ENCODE measurements at places on chromosomes 16 and 17. TPM values are rescaled to one million over a fixed set of nuclear protein-coding genes. Genes with fewer than 3 reads are reported as not detected.

TRIM72 gene
- 0.18 TPM for total RNA-seq

BIRC5 gene
- total RNA-seq = 22.0 TPM

DNA sequence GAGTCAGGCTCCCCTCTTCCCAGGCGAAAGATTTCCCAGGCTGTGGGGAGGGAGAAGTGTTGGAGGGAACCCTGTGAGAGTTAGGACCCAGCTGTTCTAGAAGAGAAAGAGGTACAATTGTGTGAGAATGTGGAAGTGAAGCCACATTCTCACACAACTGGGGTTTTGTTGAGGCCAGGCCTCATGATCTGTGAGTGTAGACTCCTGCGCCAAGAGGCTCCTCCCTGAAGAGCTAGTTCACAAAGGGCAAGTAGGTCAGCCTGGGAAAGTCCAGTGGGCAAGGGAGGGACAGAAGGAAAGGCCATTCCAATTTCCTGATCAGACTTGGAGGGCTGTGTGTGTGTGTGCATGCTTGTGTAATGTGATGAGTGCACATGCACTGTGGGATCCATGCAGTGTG is 15.2 kb downstream of the CD300LF start:
- H3K4me3 ChIP-seq = no peak overlapping the region
- H3K27ac ChIP-seq = no peak overlapping the region
- no peaks in the 10 kb centered on the region for H3K36me3 ChIP-seq
- H3K4me1 ChIP-seq = no peaks in the 10 kb centered on the region

- H3K36me3 ChIP-seq = no peaks in the 10 kb centered on the region
- no peak overlapping the region for H3K27ac ChIP-seq
- no peaks in the 10 kb centered on the region for H3K4me1 ChIP-seq
- no peak overlapping the region for H3K4me3 ChIP-seq
- DNase-seq = no peak
- no peaks in the 10 kb centered on the region for H3K27me3 ChIP-seq
Measured at GRCh38 chr16:80500116-80500859, 40.5 kb upstream of the DYNLRB2 start.
